ENCODE measurements at places on chromosomes 2 and 18.

DNA sequence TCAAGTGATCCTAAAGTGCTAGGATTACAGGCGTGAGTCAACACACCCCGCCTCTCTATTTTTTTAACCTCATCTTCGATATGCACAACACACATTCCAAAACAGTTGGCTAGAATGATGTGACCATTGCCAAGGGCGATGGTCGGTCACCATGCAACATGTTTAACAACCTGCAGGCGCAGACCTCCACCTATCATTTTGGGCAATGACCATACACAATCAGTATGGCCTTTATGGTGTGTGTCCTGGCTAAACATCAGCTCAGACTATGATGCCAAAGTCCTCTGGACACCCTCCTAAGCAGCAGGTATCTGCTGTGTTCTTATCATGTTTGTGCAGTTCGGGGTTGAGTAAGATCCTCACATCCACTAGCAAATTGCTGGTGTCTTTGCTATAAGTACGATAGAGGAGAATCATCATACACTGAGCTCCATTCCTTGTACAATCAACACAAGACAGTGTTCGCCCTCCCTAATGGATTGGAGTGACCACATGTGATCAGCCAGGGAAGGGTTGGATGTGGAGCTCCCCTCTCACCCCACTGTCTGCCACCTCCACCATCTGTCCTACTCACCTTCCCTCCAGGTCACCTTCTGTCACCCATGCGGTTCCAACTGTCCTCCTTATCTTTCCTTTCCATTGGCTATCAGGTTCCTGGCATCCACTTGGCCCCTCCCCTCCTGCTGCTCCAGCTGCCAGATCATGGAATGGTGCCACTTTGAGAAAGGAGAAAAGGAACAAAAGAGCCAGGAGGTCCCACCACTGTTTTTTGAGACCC is 7.9 kb upstream of the RNF152 start:
- DNase-seq, result no peak

DNA sequence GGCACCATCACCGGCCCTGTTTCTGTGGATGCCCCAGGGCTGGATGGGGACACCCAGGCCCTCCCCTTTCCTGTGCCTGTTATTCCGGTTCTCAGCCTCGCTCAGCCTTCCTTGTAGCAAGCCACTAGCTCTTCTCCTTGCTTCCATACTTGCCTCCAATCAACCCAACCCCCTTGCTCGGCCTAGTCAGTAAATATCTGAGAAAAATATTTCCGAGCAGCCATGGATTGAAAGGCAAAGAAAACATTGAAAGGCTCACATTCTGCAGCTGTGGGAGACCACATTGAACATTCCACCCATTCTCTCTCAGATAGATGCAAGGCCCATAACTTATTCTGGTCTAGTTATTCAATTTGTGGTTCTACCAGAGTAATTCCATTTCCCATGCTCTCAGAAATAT is 114.9 kb downstream of the SPP2 start:
- no peak for DNase-seq

- no peak for DNase-seq
Observed at GRCh38 chr2:100193291-100193710, 50.9 kb upstream of the AFF3 start.

DNA sequence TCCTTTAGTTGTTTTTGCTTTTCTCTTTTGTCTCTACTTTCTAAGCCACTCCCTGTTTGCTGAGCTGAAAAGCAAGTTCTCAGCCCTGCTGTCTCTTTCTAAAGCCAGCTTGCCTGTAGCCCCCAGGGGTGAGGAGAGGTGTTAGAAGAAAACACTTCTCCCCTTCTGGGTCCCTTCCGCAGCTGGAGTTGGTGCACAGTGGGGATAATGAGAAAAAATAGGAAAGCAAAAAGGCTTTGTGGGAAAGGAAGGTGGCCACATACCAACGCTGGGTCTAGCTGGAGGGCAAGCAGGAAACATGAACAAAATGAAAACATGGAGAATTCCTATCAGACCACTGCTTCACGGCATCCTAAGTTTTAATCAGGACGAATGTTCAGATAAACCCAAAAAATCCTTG is 15.5 kb upstream of the SLC20A1 start:
- DNase-seq, result no peak

DNA sequence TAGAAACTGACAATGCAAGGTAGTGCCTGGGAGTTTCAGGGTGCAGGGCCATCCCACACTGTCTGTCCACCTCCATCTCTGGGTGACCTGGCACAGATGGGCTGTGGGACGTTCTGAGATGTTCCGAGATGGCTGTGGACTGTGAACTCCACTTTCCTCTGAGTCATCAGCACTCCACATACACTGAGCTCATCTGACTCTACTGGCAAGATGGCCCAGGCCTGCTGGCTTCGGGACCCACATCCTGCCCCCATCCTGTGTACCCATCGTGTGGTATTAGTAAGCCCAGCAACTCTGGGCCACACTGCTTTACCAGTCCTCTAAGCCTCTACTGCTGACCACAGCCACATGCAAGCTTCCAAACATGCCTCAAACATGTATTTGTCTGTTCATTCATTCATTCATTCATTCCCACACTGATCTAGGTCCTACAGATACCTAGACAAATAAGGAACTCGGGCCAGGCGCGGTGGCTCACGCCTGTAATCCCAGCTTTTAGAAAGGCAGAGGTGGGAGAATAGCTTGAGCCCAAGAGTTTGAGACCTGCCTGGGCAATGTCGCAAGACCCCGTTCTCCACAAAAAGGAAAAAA is 124.8 kb upstream of the CXCR4 start:
- DNase-seq, result peak; percentile 47

DNA sequence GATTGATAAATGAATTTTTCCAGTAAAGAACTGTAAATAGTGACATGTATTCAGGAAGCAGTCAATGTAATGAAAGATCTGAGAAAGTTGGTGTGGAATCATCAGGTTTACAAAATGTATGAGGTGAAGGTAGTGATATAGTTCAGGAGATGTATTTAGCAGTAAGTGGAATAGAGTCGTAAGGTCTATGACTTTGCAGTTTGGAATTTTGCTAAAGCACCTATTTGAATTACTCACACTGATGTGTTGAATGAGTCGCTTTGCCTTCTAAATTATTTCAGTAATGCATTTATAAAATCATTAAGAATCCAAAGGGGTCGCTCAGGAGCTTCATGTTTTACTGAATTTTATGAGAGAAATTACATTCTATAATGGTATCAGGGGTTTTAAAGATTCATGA is 713.7 kb downstream of the DSC3 start:
- no peak for DNase-seq

DNA sequence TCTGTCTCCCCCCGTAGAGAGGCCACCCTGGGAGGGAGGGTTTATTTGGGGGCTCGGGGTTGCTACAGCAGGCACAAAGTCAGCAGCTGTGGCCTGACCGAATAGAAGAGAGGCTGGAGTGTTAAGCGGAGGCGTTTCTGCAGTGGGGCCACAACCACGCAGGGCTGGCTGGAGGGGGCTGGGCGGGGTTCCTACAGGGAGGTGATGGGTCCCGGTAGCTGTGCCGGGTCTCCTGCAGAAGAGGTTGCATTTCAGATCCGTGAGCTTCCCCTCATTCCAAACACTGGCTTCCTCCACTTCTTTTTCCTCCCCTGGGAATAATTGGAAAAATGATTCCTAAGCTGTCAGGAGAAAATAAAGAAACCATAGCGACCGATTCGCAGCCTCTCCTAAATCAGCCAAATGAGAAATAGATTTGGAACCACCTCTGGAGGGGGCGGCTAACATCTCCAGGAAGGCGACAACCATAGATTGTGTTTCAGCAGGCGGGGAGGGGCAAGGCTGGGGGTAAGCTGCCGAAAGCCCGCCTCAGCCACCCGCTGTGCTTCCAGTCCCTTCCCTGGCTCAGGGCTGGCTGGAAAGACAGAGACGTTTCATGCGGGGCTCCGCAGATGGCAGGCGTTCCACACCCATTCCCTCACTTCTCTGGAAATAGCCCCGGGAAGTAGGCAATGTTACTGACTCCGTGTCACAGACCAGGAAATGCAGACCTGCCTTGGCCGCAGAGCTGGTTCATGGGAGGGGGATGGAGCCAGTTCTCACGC is 85.6 kb upstream of the TAF1B start:
- no peak for DNase-seq

- no peak for DNase-seq
Observed at GRCh38 chr2:113337809-113338208, 59.1 kb upstream of the PAX8 start.

- DNase-seq, result no peak
Observed at GRCh38 chr2:154700136-154700535, 1.6 kb downstream of the KCNJ3 start.

GRCh38 chr2:85596026-85596333 is 435 bp downstream of the RNF181 start:
- DNase-seq, result no peak

GRCh38 chr2:19505199-19506136 is 147.0 kb upstream of the OSR1 start:
- DNase-seq, result no peak

DNA sequence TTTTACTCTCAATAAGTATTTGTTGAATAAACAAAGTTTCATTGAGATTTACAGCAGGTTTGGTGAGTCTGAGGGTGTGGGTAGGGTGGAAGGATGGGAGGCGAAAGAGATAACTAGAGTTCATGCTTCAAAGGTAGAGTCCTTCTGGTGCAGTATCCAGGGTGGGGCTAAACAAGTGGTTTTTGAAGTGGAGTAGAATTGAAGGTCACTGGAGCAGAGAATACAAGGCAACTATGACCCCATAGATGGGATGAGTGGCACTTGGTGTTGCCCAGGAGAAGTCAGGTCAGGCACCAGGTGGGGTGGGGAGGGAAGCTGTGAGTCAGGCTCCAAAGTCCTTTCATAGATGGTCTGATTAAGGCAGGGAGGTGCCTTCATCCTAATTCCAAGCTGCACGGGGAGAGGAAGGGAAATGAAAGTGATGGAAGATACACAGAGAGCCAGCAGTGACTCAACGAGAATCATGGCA is 6.6 kb upstream of the CAB39 start:
- no peak for DNase-seq

- DNase-seq, result no peak
Observed at GRCh38 chr2:227153758-227154486, 10.1 kb downstream of the COL4A4 start.

- no peak for DNase-seq
Observed at GRCh38 chr2:223096235-223096970, 44.4 kb downstream of the KCNE4 start.

- no peak for DNase-seq
Observed at GRCh38 chr2:108304975-108305374, 16.3 kb downstream of the SULT1C2 start.

DNA sequence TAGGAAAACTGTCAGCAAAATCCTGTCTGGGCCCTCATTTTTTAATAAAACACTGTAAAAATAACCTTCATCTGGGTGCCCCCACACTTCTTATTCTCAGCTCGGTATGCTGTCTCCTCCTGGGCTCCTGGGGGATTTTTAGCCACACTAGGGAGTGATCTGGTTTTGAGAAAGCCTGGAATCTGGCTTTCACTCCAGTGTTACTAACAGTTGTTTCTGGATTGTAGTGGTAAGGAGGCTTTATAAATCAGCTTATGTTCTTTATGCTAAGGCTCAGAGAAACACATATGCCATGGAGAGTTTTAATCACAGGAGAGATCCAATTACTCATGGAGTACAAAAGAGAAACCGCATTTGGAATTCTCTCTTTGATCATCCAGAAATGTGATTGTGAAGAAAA is 744.3 kb upstream of the SOX11 start:
- DNase-seq, result no peak

GRCh38 chr2:179340678-179341077 is 76.0 kb upstream of the SESTD1 start:
- no peak for DNase-seq

DNA sequence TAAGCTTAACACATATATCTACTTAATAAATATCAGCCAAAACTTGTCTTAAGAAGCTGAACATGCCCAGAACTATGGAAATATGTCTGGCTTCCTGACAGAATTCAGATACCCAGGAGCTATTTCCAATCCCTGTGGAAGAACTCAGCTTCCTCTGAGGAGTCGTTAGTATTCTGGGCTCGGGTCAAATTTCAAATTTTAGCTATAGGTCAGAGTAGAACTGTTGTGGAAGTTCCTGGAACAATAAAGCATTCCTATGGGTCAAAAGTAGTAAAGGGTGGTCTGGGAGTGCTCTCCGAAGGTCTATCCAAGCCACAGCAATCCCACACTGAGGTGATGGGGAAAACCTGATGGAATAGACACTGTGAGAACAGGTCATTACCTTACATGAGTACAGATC is 342.7 kb upstream of the CHST9 start:
- no peak for DNase-seq

GRCh38 chr2:127656569-127657231 is 10.7 kb downstream of the GPR17 start:
- no peak for DNase-seq

DNA sequence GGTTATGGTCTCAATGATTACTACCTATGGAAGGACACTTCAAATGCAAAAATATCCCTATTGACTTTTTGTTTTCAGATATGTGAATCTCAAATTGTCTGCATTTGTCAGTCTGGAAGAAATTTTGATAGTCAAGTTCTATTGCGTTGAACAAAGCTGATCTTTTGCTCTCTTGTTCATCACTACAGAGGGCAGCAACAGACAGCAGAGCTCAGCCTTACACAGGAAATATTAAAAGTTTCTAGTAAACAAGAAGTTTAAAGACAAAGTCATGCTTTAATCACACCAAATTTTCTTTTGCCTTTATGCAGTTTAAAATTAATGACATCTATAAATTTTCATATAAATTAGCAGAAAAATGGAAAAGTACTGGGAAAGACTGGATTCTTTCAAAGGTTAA is 617.5 kb downstream of the NR4A2 start:
- DNase-seq, result no peak

GRCh38 chr18:2908946-2909335 is 62.1 kb downstream of the EMILIN2 start:
- no peak for DNase-seq

DNA sequence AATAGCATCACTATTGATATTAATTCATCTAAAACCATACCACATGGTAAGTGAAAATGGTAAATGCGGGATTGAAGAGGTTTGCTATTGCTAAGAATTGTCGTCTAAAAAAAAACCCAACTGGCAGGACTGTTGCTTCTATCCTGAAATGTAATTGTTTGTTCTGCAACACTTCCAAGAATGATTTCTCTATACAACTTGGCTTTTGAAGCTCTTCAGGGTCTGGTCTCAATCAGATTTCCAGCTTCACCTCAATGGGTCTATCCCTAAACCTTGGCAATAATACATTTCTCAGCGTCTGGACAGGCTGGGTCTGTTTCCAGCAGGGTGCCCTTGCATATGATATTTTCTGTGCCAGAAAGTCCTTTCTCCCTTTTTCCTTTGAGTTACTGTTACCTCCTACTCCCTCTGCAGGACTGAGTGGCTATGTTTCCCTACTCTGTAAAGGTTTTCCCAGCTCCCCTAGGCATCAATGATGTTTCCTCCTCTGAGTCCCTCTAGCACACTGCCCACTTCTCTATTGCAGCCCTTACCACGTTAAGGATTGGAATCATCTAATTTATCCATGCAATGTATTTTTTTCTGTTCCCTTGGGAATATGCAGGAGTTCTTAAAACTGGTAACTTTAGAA is 118.2 kb upstream of the REV1 start:
- DNase-seq, result no peak

DNA sequence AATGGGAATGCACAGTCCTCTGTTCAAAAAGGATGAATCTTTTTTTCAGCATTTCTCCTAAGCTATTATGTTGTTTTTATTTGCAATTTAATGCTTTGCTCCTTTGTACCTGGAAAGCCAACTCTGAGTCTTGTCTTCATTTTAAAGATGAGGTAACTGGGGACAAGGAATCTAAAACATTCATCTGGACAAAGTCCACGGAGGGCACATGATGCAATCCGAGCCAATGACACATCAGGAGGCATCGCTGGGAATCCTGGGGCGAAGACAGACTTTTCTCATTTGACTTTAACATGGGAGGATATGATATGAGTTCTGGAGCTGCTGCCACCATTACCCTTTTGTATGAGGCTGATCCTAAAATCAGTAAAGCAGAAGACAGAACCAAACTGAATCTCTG is 116.5 kb upstream of the REG3G start:
- no peak for DNase-seq

Measured in stimulated activated CD8-positive, alpha-beta memory T cell treated with anti-CD3 and anti-CD28 coated beads, Interleukin-2, amount 100 ng/mL, for 48 hours (primary cell).